Left forelimb (tissue), 1 donor: ENCODE measurements at places on chromosomes 2 and 18.

DNA sequence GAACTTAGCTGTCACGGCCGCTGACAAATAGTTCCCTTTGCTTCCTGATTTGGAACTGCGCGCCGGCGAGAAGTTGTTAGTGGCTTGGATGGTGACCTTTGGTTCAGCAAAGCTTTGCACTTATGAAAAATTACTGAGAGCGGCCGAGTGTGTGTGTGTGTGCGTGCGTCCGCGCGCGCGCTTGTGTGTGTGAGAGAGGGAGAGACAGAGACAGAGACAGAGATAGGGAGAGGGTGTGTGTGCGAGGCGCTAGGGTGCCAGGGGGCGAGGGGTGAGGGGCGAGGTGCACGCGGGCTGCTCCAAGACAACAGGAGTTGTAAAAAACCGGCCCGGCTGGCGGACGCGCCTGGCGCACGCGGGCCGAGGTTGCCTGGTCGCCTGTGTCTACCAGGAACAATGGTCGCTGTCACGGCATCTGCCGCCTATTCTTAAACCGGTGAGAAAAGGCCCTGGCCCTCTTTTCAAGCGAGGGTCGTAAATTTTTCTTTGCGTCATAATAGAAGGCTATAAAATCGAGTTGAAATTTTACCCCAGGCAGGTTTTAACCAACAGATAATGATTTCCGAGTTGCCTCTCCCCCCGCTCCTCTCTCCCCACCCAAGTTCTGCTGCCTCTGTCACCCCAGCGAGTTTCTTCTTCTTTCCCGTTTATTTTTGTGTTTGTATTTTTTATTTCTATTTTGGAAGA is 535 bp downstream of the HOXD3 start:
- no peak for DNase-seq

GRCh38 chr2:108548208-108549003 is 14.1 kb downstream of the LIMS1 start:
- DNase-seq = no peak

DNA sequence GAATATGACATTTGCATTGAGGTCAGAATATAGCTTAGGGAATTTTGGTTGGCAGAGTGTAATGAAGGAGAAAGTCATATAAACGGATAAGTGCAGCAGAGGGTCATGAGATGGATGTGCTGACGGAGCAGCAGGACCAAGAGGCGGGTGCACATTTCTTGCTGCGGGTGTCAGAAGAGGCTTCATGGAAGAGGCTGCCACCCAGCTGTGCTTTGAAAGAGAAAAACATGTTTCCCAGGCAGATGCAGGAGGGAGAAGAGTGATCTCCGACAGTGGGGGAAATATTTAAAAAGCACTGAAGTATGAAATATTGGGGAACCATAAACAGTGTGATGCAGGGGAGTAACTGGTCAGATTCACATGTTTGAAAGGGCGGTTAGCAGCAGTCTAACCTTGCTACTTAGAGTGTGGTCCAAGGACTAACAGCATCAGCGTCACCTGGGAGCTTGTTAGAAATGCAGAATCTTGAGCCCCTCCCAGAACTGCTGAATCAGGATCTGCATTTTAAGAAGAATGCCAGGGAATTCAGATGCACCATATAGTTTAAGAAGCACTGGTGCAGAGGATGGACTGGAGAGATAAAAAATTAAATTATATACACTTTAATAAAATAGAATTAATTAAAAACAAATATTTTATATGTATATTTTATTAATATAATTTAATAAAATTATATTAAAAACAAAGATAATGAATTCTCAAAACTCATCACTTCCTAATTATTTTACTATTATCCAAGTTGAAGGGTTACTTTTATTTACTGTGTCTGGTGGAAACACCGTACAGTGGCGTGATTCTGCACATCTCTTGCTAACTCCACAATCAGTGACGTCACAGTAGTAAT is 36.1 kb upstream of the SCYGR1 start:
- DNase-seq = no peak

DNA sequence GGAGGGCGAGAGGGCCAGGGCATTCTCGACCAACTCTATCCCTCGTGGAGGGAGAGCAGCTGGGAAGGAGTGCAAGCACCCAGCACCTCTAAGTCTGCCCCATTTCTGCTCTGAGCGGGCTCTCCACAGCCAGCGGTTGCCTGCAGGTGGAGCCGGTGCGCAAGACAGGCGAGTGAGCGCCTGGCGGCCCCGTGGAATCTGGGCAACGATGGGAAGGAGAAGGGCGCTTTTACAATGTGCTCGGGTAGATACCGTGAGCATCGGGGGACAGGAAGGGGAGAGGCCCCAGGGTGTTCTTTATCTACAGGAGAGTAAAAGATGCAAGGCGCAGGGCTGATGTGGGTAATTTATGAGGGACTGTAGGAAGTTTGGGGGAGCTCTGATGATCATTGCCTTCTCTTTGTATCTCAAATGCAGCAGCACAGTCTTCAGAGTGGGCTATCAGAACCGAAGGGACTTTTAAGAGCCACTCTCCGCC is 867 bp upstream of the TTL start:
- DNase-seq = peak; percentile 86

DNA sequence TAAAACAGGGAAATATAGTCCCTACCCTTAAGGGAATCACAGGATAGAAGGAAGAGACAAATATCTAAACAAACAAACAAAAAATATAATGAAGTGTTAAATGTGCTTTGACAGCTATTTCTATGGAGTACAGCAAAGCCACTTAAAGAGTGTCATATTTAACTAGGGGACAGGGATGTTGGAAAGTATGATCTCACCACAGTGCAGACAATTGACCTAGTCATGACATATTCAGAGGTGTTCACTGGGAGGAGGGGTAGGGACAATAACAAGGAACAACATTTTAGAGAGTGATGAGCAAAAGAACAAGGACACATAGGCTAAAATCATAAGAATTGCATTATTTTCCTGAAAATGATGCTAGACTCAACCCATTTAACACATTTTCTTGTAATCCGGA is 107.5 kb downstream of the TMEM163 start:
- no peak for DNase-seq

- no peak for DNase-seq
These were observed 9.6 kb downstream of the CFAP221 start for GRCh38 chr2:119553687-119554344.

DNA sequence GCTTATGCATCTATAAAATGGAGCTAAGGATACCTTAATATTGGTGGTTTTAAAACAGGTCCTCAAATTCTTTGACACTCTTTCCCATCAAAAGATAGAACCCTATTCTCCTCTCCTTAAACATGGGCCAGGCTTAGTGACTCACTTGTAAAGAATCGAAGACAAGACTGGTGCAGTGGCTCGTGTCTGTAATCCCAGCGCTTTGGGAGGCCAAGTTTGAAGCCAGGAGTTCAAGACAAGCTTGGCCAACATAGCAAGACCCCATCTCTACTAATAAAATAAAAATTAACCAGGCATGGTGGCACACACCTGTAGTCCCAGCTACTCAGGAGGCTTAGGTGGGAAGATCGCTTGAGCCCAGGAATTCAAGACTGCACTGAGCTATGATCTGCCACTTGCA is 44.5 kb downstream of the CYBRD1 start:
- no peak for DNase-seq

DNA sequence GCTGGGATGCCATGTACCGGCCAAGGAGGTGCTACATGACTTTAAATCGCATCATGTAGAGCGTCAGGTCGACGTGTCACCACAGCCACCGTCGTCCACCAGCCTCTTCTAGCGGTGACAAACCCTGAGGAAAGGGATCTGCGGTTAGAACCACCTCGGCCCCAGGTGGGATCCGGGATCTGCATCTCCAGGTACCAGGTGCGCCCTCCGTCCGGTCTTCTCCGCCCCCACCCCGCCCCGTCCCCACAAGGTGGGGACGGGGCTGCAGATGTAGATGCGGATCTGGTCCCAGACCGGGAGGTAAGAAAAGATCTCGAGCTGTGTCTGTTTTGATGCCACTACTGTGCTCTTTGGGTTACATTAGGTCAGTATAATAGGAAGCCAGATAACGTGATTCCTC is 38.4 kb downstream of the C1D start:
- no peak for DNase-seq

- no peak for DNase-seq
These were observed 35.2 kb downstream of the ST3GAL5 start for GRCh38 chr2:85853499-85854165.

DNA sequence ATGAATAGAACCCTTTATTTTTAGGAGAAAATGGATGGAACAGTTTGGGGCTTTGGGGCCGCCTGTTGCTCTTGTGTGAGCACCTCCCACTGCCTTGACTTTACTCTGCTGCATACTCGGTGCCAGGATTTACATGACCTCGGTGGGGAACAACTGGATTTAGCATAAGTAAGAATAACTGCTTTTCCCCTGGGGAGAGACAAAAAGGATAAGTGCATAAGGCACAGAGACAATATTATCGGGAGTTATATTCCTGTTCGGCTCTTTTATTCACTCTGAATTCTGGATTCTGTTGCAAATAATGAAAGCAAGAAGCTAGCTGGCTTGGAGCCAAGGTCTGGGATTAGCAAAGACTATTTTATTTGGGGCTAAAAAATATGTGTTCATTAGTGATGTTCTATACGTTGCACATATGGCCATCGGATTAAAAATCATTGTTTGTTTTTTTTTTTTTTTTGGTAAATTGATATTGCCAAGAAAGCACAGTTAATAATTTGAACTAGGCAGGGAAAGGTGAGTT is 69.8 kb downstream of the CYBRD1 start:
- DNase-seq = no peak

GRCh38 chr2:73239776-73240175 is 5.7 kb downstream of the CCT7 start:
- no peak for DNase-seq

DNA sequence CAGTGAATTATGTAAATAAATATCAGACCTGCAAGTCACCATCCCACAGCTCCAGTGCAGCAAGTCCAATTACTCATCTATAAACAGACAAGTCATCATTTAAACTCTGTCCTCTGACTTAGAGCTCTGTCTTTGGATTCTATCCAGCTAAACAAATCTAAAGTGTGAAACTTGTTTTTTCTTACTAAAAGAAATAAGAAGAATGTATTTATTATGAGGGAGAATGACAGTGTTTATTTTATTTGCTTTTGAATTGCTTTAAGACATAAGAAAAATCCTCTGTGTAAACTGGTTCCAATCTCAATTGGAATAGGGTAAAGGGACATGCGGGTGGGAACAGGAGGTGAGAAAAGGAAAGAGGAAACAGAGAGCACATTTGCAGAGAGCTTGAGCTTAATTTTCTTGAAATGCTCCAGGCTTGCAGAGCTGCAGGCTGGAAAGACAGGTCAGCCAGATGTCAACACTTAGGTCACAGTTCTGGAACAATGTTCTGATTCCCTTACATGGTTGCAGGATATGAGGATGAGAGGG is 355.8 kb downstream of the MEIS1 start:
- no peak for DNase-seq

- no peak for DNase-seq
These were observed 59.2 kb upstream of the KLF7 start for GRCh38 chr2:207224791-207225482.

GRCh38 chr2:64587561-64587960 is 63.4 kb downstream of the AFTPH start:
- no peak for DNase-seq

DNA sequence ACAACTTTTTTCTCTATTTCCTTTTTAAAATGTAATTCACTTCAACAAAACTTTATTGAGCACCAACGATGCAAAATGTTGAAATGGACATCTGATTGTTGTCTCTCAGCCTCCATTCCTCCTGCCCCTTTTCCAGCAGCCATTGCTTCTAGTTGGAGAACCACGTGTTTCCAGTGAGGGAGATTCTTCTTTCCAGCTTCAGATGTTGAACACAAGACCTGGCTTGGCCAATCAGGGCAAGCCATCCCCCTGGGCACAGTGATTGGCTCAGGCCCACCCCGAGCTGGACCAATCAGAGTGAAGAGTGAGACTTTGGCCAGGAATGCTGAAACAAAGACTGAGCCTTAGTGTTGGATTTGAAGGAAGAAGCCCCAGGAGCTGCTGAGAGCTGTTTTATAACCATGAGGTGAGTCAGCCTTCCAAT is 59.0 kb downstream of the E2F6 start:
- DNase-seq = no peak

GRCh38 chr2:55901322-55901721 is 22.3 kb downstream of the EFEMP1 start:
- no peak for DNase-seq

DNA sequence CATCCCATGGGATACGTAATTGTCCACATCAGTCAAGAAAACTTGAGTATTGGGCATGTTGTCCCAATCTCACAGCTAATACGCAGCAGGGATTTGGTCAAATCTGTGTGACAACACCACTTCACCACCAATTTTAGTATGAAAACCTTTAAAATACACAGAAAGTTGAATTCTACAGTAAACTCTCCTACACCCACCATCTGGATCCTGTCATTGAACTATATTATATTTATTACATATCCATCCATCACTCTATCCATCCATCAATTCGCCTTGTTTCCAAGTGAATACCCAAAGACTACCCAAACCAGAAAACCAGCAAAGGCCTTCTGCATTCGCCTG is 846 bp upstream of the FKBP7 start:
- DNase-seq = no peak

- no peak for DNase-seq
These were observed 336.7 kb upstream of the RND3 start for GRCh38 chr2:150824118-150824517.

- DNase-seq = no peak
These were observed 268.3 kb upstream of the NETO1 start for GRCh38 chr18:73136134-73136533.

DNA sequence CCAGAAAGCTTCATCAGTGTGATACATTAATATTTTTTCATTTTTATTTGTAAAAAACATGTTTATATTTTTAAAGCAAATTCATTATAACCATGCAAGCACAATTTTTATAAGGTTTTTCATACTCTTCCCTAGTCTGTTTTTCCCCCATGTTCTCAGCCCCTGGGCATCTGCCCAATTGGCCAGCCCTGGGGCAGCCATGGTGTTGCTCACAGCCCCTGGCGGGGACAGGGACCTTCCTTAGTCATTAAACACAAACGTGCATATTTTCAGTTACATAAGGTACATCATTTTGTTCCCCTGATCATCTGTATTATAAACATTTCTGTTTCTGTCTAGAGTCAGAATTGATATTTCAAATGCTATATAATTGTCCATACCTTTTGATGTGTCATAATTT is 150.0 kb downstream of the ESCO1 start:
- DNase-seq = no peak

- DNase-seq = no peak
These were observed 455.8 kb downstream of the SETBP1 start for GRCh38 chr18:45136381-45137086.

GRCh38 chr2:216678813-216679657 is 16.3 kb downstream of the IGFBP5 start:
- DNase-seq = no peak

- DNase-seq = no peak
These were observed 539.4 kb upstream of the CDH2 start for GRCh38 chr18:28716338-28716737.

- DNase-seq = no peak
These were observed 300.0 kb upstream of the CWC22 start for GRCh38 chr2:180307096-180307495.

- DNase-seq = no peak
These were observed 6.0 kb upstream of the ASAP2 start for GRCh38 chr2:9200633-9201015.

- no peak for DNase-seq
These were observed 96.5 kb upstream of the CELF4 start for GRCh38 chr18:37662099-37662498.

GRCh38 chr2:50125246-50125645 is 906.7 kb downstream of the NRXN1 start:
- DNase-seq = no peak
